Tongue (tissue), 3 donors: ENCODE measurements at places on chromosomes 6 and 20.

GRCh38 chr6:114020196-114020595 is 49.2 kb upstream of the HDAC2 start:
- no peak for DNase-seq

DNA sequence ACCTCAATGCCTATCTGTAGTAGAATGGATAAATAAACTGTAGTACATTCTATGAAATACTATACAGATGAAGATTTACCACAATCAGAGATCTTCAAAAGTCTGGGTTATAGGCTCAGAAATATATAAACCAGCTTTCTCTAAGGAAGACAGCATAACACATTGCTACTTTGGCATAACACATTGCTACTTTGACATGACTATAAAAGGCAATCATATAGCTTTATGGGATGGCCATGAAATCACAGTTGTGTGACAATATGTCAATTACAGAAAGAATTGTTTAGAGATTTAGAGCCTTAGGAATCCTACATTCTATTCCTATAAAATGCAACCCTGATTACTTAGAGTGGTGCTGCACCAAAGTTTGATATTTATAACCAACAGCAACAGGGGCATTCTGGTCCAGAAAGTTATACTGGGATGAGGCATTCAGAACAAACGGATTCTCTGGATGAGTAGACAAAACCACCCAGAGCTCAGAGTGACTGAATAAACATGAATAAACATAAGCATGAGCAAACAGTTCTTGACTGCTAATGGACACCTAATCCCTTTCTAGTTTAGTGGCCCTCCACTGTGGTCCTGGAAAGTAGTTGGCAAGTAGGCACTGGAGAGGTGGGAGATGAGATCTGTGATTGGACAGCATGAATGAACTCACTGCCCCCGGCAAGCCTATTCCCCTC is 12.0 kb downstream of the TTI1 start:
- no peak for DNase-seq

- peak; percentile 79 for DNase-seq
These were observed 109.5 kb upstream of the CLDN20 start for GRCh38 chr6:155154158-155154830.

DNA sequence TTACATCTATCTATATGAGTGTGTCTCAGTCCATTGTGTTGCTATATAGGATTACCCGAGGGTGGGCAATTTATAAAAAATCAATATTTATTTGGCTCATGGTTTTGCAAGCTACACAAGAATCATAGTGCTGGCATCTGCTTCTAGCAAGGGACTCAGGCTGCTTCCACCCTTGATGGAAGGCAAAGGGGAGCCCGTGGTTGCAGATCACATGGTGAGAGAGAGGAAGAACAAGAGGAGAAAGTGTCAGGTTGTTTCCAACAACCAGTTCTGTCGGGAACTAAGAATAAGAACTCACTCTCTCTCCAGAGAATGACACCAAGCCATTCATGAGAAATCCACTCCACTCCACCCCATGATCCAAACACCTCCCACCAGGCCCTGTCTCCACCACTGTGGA is 48.2 kb upstream of the TENT5A start:
- no peak for DNase-seq

DNA sequence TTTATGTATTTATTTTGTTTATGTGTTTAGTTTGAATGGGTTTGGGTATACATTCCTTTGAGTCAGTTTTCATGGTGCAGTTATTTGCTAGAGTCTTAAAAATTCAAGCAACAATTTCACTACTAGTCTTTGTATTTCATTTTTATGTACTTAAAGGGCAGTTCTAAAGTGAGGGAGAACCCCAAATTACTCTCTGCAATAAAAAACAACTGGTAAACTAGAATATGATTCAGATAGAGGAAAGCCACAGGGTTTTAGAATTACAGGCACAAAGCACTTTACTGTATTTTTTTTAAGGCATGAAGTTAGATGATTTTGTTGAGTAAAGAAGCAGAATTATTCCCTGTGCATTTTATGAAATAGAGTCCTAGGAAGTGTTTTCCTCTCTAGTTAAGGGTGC is 183.3 kb downstream of the ARID1B start:
- no peak for DNase-seq
